ENCODE measurements at places on chromosomes 1 and 21.

GRCh38 chr1:229374485-229374884 is 31.6 kb upstream of the CCSAP start:
- no peak for DNase-seq

GRCh38 chr1:229223498-229223897 is 47.4 kb upstream of the RAB4A start:
- no peak for DNase-seq

DNA sequence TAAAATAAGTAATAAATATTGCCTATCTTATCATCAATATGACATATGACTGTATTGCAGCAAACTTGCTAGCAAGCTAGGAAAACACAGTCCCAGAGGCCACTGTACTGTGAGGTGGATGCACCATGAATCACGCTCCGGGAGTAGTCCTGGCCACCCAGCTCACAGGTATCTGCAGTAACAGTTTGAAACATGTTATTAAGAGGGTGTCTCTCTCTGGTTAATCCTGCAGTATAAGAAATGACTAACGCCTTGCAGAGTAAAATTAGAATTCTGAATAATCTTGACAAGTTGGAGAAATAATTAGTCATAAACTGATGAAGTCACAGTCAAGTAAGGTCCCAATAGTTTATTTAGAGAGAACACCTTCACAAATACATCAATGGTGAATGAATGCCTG is 34.0 kb upstream of the DPT start:
- no peak for DNase-seq

- DNase-seq, result peak; percentile 72
These were observed 451.5 kb upstream of the ADAMTS5 start for GRCh38 chr21:27418346-27418745.

DNA sequence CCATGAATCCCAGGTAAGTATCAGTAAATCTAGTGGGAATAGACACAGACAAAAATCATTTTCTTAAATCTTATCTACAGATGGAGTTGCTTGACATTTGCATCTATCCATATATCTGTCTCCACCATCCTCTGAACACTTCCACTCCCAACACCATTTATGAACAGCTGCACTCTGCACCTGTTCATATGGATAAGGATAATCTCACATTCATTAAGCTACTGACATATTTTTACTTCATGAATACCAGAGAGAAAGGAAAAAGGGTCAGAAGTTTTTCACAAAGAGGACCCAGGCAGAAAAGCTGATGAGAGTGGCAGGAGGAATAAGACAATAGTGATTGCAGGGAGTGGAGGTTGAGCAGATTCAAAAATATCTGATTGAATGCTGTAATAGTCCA is 222.6 kb downstream of the DNAH14 start:
- DNase-seq, result no peak

DNA sequence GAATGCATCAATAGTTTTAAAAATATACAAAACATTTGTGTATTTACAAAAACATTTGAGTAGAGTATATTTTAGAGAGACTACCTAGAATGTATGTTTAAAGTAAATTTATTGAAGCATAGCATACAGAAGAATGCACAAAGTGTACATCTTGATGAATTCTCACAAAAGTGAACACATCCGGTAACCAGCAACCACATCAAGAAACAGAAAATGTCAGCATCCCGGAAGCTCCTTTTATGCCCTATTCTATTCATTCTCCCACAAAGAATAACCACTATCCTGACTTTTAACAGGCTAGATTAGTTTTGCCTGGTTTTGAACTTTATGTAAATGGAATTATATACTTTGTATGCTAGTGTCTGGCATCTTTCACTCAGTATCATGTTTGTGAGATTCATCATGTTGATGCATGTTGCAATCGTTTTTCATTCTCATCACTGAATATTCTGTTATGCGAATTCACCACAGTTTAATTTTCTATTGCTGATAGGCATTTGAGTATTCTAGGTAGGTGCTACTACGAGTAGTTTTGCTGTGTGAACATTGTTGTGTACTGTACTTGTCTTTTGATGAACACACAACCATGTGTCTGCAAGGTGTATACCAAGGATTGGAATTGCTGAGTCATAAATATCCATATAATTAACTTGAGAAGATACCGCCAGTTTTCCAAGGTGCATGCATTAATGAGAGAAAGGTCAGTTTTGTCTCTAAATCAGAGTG is 75.4 kb downstream of the CACHD1 start:
- no peak for DNase-seq

DNA sequence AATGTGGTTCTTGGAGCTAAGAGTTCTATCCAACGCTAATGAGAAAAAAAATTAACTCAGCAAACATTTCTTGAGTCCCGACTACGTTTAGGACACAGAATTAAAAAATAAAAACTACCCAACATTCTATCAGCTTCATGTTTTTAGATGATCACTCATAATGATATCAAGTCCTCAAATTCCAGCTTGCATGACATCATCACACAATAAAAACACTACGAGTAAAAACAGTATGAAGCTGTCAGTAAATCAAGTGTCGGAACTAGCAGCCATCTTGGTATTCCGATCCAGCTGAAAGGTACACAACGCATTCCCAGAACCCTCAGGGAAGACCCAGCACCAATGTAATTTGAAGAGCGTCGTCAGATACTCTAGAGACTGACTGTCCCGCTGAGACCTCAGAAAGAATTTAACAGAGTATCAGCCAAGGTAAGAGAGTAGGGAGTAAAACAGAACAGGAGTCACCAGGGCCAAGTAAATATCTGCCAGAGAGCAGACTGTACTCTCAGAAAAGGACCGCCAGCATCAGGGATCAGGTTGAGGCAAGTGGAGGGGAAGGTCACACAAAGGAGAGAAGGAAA is 57.0 kb downstream of the NRIP1 start:
- DNase-seq, result no peak

GRCh38 chr1:87291107-87291506 is 37.6 kb upstream of the LMO4 start:
- DNase-seq, result no peak

- DNase-seq, result peak; percentile 88
These were observed 104.6 kb upstream of the TTC34 start for GRCh38 chr1:2906085-2906484.

DNA sequence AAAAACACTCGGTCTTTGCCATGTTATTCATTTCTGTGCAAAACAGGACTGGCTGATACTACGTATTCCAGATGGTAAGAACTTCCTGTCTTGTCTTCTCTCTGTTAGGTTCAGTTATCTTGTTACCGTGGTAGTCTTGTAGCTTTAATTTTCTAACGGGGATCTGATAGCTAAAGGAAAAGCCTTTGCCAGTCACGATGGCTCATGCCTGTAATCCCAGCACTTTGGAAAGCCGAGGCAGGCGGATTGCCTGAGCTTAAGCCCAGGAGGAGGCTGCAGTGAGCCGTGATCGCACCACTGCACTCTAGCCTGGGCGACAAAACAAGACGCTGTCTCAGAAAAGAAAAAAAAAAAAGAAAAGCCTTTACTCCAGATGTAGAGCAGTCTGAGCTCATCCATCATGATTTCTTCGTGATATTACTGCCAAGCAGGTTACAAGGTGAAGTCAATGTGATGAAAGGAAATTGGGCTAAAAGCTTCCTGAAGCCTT is 11.1 kb upstream of the MSTO1 start:
- DNase-seq, result peak; percentile 16

GRCh38 chr1:202221911-202222909 is 28.6 kb downstream of the LGR6 start:
- DNase-seq, result no peak

GRCh38 chr1:184387476-184388318 is 868 bp downstream of the C1orf21 start:
- DNase-seq, result peak; percentile 61

DNA sequence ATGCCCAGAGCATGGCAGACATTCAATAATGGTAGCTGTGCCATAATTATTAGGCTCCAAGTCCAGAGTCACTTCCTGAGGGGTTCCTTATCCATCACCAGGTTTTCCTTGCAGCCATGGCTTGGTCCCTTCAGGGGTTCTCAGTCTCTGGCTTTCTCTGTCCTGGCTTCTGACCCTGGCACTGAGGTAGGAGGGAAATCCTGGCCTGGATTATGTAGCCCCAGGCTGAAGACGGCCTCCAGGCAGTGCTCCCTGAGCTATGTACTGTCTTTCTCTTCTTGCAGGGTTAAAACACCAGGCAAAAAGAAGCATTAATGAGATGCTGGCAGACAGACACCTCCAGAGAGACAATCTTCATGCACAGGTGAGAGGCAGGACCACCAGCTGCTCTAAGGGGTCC is 9.5 kb upstream of the PADI3 start:
- peak; percentile 82 for DNase-seq

DNA sequence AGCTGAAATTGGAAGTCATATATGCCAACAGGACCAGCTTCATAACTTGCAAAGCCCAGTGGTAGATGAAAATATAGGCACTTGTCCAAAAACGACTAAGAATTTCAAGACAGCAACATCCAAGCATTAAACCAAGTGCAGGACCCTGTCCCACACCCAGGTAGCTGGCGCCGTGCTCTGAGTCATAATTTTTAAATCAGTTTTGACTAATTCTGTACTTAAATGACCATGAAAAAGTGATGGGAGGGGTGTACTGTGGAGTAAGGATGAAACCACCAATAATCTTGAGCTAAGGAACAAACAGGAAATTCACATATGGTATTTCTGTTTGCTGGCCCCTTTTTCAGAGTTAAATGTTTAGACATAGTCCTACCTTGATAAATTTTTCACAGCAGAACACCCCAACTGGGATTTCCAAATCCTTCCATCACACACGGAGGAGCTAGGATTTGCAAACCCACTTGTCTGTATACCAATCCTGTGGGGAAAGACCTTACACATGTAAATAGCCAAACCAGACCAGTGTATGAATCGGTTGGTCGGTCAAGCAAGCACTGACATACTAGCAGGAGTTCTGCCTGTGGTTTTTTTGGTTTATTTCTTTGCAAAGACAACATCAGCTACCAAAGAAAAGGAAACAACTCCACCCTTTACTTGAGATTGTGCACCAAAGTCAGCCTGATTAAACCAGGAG is 235.7 kb upstream of the RAB4A start:
- DNase-seq, result no peak

DNA sequence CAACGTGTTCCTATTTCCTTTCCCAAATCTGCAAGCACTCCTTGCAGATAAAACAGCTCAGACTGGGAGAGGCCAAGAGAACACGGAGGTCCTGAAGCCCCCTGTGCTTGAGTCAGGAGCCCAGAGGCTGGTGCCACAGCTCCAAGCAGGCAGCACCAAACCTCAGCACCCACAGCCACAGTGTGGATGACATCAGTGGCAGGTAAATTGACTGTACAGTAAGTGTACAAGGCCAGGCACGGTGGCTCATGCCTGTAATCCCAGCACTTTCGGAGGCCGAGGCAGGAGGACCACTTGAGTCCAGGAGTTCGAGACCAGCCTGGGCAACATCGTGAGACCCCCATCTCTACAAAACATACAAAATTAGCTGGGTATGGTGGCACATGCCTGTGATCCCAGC is 1.9 kb upstream of the COL6A1 start:
- DNase-seq, result no peak

DNA sequence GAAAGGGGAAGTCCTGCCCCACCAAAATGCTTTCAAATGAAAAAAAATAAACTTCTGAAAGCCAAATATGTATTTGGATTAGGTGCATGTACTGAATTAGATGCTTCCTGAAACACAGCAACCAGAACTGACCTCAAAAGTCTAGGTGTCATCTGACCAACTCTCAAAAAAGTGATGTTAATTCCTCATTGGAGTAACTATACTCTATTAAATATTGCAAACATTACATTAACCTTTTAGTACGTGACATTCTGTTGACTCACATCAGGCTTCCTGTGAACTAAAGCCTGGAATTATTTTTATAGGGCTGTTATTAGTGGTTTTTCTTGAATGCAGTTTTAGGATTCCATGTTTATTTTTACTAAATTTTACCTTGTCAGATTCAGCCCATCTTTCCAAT is 73.5 kb downstream of the ASTN1 start:
- no peak for DNase-seq

DNA sequence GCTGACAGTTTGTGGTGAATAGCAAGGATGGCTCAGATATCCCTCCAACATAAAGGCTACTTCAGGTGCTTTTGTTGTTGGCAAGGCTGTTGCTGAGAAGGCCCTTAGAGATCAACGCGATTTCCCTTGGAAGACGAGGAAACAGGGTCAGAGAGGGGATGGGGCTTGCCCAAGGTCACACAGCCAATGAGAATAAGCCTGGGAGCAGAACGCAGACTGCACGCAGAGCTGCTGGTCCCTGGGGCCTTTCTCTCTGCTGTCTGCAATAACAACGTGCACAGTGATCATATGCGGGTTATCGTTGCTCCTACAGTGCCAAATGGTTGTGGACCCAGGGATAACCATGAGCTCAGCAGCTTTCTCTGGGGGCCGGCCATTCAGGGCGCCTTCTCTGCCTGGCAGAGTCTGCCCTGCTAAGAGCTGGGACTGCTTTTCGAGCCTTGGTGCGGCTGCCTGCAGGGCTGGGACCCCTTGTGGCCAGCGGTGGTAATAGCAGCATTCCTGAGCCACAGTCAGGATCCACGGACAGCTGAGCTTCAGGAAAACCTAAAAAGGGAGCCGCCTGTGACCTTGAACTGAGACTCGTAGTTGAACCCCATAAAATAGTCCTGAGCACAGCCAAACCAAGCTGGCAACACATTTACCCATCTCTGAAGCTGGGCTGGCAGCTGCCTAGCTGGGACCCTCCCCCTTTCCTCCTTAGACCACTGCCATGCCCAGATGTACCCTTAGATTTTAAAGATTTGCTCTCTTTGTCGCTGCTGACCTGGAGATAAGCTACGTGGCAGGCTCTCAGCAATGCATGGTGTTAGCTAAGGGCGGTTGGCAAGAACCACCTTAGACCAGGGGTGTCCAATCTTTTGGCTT is 39.8 kb downstream of the HTR6 start:
- DNase-seq, result peak; percentile 78

- DNase-seq, result no peak
These were observed 86.8 kb downstream of the SPATA17 start for GRCh38 chr1:217717959-217718358.

DNA sequence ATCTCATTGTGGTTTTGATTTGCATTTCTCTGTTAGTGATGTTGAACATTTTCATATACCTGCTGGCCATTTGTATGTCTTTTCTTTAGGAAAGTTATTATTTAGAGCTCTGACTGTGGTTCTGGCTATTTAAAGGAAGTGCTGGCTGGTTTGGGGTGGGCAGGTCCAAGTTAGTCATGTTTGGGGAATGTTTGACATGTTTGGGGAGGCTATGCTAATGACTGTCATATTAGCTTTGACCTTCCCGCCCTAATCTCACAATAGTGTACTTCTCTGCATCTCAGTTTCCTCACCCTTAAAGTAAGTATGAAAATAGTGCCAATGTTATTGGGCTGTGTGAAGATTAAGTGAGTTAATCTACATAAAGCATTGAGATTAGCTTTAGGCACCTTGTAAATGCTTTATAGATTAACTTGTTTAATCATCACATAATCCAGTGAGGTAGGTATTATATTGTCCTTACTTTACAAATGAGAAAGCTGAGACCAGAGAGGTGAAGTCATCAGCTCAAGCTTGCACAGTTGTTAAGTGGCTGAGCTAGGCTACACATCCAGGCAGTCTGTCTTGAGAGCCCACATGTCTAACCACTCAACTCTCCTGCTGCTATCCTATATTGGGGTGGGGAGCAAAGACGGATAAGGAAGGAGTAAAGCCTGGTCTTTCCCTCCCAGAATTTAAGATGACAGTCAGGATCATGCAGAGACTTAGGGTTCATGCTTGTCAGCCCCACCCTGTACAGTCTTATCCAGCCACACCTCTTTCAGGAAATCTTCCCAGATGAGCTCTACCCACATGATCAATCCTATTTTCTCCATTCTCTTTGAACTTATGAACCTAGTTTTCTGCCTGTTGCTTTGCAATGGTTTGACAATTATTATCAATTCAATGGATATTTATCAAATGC is 22.8 kb upstream of the CRNN start:
- DNase-seq, result no peak

- DNase-seq, result no peak
These were observed 36.3 kb downstream of the KCNJ15 start for GRCh38 chr21:38293113-38293512.

- no peak for DNase-seq
These were observed 63.1 kb downstream of the C1orf21 start for GRCh38 chr1:184449916-184450315.

Data from lung (tissue), 17 donors.